ENCODE measurements at places on chromosomes 3 and 15. TPM values are rescaled to one million over a fixed set of nuclear protein-coding genes. Genes with fewer than 3 reads are reported as not detected.

The GASK1A gene
- polyA plus RNA-seq, result 6.2 TPM

GRCh38 chr15:77044228-77045042 lies 26.5 kb downstream of the TSPAN3 start:
- no peak for DNase-seq

The RARRES1 gene
- polyA plus RNA-seq, result 9.7 TPM

GRCh38 chr3:161859865-161860450 lies 363.4 kb downstream of the OTOL1 start:
- no peak for DNase-seq

The KBTBD13 gene
- polyA plus RNA-seq, result 1.2 TPM

GRCh38 chr15:64011736-64012135 lies 34.5 kb downstream of the DAPK2 start:
- no peak for DNase-seq

DNA sequence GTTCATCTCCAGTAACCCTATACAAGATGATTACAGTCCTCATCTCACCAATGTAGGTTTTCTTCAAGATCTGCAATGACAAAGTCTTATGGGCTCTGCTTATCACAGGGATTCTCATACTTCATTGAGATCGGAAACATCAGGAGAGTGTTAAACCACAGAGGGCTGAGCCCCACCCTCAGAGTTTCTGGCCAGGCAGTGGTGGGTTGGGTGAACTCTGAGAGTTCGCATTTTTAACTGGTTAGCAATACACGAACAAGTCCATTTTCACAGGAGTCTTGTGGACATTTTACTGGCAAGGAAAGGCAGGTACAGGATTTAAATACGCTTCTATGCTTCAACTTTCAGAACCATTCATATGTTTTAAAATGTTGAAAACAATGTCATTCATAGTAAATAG lies 366.7 kb upstream of the ROBO2 start:
- DNase-seq, result no peak

The POMGNT2 gene
- polyA plus RNA-seq, result 38.6 TPM
